ENCODE measurements at places on chromosomes 5 and 9. TPM values are rescaled to one million over a fixed set of nuclear protein-coding genes. Genes with fewer than 3 reads are reported as not detected.

The TRIP13 gene
- 1.8 TPM for total RNA-seq

DNA sequence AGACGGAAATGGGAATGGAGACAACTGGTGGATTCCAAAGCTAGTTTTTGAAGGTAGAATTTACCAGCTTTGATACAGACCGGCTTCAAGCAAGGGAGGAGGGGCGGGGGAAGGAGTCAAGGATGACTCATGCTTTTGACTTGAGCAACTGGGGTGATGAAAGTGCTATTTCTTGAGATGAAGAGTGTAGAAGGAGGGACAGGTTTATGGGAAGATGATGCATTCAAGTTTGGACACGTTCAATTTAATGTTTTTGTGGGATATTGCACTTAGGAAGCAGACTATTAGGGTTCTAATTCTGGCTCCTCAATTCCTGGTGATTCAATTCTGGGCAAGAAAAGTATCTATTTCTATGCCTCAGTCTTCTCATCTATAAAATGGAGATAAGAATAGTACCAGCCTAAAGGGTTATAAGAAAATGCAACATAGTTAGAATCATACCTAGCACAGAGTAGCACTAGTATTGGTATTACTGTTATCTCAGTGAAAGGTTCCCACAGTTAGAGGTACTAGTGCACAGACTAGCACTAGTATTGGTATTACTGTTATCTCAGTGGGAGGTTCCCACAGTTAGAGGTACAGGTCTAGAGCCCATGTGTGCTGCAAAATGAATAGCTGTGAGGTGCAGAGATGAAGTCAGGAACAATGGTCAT, 4.6 kb downstream of the NIPAL4 start:
- DNase-seq, result peak; percentile 63

The ANGPTL2 gene
- 17.3 TPM for total RNA-seq

The PLAC8L1 gene
- not detected for total RNA-seq

DNA sequence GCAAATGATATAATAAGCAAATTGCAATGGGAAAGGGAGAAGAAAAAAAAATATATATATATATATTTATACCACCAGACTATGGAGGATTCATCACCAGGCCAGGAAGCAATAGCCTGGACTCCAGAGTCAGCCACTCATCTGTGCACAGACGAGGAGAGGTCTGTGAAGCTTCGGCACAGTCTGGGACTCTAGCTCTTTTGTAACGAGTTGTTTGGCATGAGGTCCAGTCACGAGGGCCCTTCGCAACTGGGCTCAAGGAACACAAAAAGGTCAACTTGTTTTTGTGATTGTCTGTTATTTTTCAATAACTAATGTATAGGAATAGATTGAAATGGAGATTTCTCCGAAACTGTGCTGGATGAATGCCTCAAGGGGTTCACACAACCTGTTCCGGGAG, 14.7 kb upstream of the FGF1 start:
- DNase-seq, result no peak

The PCDHGC4 gene
- 4.1 TPM for total RNA-seq

- no peak for DNase-seq
Measured at GRCh38 chr5:151555760-151556576, 35.2 kb downstream of the FAT2 start.

The MSMP gene
- not detected for total RNA-seq

GRCh38 chr5:161369022-161369421, 177.5 kb downstream of the GABRB2 start:
- DNase-seq, result no peak

The PCDHGB2 gene
- total RNA-seq, result 10.5 TPM

DNA sequence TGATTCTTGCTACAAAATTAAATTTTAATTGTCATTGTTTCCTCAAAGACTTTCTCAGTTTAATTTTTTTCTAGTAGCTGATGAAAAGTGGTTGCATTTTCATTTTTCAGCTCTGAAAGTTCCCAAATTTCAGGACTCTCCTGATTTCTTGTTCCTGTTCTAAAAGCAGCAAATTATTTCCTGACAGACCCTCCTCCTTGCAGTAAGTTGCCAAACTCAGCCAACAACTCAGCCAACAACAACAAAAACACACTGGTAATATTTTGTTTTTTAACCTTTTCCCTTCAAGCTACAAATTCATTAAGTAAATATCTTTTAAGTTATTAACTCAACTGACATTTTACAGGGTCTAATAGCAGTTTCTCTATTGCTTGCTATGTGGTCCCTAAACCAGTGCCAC, 487.8 kb upstream of the NUDT12 start:
- DNase-seq, result no peak

DNA sequence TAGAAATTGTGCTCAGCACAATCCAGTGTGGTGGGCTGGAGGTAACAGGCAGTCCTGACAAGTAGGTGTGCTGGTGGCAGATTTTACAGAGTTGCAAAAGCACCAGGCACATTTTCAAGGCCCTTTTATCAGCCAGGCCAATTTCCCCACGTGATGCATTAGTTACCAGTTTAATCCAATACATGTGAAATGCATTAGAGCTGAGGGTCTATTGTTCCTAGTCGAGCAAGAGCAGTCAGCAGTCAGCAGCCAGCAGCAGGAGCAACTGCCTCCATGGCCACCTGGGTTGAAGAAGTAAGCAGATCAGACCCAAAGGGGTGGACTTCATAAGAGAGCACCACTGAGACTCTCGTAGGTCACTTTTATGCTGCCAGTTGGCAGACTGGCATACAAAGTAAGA, 76.7 kb downstream of the EPB41L4A start:
- DNase-seq, result no peak

- DNase-seq, result no peak
Measured at GRCh38 chr5:95800553-95800952, 22.0 kb downstream of the GLRX start.

GRCh38 chr5:122101636-122102285, 23.7 kb upstream of the LOX start:
- DNase-seq, result peak; percentile 18

DNA sequence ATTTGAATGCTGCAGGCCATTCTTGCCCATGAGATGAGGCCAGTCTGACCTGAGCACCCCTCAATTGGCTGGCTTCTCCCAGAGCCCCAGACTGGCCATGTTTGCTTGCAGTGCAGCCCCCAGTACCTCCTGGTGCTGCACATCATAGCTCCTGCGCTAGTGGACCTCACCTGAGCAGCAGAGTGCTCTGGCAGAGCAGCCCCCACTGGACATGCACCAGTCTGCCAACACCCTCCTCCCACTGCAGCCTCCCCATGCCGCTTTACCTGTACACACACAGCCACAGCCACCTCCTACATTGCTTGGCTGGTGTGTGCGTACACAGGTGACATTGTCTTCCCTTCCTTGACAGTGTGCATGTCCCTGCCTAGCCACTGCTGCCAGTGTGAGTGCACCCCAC, 940.2 kb downstream of the EFNA5 start:
- DNase-seq, result no peak

DNA sequence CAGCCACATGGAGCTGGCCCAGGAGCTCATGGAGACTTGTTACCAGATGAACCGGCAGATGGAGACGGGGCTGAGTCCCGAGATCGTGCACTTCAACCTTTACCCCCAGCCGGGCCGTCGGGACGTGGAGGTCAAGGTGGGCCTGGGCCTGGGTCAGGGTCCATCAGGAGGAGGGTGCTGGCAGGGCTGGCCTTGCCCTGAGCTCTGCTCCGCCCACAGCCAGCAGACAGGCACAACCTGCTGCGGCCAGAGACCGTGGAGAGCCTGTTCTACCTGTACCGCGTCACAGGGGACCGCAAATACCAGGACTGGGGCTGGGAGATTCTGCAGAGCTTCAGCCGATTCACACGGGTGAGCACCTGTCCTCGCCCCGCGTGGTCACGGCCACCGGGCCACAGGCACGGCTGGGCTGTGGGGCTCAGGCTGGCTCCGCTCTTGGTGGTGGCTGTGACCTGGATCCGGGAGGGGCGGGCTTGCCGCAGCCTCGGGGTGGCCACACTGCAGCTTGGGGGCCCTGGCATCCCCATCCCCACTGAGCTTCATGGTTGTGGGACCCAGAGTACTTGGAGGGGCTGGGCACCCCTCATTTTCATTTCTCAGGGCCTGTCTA, 7.1 kb downstream of the DPP7 start:
- DNase-seq, result no peak

DNA sequence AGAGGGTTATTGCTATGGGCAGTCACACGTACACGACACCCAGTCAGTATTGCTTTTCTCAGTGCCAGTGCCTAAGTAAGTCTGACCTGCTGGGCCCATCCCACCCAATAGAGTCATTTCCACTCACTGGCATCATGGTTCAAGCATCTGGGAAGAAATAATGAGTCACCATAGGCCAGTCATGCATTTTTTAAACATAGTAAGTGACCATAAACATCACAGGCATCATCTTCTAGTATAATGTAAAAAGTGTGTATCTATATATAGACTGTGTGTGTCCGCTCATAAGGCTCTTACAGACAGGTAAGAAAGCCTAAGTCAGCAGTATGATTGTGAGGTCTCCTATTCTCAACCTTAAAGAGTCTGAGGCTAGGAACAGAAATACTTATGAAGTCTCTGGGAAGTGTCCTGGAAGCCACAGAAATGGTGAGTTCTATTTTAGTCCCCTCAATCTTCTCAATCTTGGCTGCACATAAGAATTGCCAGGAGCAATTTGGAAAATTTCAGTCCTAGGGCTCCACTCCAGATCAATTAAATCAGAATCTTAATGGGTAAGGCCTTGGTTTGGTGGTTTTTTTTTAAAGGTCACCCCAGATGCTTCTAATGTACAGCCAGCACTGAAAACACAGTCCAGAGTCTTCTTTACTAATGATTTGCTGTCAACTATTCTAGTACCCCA, 65.2 kb downstream of the ZNF366 start:
- no peak for DNase-seq

DNA sequence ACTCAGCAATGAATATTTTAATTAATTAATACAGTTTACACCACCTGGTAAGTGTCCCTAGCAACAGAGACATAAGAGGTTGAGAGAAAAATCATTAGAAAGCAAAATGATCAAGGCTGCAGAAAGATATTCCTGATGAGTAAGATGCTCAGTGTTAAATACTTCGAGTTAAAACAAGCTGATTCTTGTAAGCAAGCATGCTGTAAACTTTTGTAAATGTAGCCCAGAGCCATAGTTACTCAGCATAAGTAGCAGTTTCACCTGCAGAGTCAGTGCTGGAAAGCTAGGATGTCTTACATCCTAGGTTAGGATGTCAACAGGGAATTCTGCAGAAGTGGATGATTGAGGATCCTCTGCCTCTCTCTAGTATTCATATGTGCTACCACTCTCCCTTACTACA, 4.2 kb downstream of the PRKACG start:
- no peak for DNase-seq
